ENCODE measurements at places on chromosomes 1 and 21.

- DNase-seq = no peak
These were observed 19.8 kb downstream of the SELP start for GRCh38 chr1:169610108-169610507.

DNA sequence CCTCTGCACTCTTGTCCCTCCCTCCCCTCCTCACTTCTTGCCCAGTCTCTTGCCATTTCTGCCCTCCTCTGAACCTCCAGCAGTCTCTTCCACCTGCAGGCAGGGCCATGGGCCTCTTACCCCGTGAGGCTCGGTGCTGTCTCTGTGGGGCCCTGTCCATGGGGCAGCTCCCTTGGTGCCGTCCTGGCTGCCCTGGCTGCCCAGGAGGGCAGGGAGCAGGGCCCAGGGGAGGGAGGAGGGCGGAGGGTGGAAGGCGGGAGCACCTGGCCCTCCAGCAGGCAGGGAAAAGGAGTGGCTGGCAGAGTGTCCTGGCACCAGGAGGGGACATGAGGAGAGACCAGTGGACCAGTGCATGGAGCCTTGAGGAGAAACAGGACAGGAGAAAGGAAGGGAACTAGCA lies at the start of gene RORC:
Gene RORC, minus strand, starts transcription at position 198 of the 400 bp plus-strand sequence. Its CDS starts 38 bp downstream, at position 160.
- no peak for DNase-seq

DNA sequence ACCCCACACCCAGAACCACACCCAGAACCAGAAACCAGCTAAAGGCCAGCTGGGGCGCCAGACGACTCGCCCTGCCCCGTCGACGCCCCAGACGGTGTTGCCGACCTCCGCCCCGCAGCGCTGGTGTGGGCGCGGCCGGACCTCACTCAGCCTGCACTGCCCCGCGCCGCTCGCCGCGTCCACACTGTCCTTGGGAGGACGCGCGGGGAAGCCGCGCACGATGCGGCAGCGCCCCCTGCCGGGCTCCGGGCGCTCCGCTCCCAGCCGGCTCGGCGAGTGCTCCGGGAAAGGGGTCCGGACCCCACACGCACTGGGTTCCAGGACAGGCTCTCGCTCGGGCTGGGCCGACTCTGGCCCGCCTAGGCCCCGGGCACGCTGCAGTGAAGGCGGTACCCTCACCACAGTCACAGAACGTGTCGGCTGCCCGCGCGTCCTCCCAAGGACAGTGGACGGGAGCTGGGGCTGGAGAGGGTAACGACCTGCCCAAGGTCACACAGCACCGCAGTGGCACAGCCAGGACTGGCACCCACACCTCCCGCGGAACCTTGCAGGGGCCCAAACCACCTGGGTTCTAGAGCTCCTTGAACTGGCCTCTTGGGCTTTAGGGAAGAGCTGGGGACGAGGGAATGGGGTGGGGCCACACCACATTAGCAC lies 90.2 kb downstream of the DMRTA2 start:
- DNase-seq = peak; percentile 35

DNA sequence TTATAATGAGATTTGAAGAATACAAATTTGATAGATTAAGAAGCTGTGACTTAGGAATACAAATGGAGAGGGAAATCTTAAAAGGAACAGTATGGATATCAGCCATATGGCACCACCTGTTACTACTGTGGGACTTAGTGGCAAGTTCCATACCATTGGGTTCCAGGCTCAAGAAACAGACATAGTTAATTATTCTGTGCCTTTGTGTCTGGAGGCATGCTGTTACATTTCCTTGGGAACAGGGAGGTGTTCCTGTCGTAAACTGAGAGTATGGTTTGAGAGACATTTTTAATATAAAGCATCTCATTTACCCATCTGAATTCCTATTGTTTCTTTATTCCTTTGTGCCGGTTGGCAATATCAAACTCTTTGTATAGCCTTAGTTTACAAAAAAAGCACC lies 15.2 kb downstream of the PLA2G4A start:
- no peak for DNase-seq

DNA sequence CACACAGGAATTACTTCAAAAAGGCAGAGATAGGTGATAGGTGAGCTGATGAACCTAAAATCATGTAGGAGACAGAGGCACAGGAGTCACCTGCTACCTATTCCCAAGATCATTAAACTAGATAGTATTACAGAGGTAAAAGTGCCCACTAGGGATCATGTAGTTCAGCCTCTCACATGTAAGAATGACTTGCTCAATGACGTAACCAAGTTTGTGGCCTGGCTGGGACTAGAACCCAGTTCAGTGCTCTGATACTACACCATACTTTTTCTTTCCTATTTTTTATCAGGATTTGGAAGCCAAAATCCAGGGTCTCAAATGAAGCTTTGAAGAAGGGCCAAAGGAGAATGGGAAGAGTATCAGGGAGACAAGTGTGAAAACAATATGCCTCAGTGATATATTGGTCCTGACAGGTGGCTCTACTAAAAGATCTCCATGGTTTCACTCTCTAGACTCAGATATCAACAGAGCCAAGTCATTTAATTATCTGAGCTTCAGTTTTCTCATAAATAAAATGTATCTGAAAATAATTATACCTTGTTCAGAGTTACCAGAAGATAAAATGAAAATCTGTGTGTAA lies 87.3 kb upstream of the SLFNL1 start:
- no peak for DNase-seq

GRCh38 chr1:195275710-195276109 lies 1332.5 kb downstream of the KCNT2 start:
- DNase-seq = no peak

DNA sequence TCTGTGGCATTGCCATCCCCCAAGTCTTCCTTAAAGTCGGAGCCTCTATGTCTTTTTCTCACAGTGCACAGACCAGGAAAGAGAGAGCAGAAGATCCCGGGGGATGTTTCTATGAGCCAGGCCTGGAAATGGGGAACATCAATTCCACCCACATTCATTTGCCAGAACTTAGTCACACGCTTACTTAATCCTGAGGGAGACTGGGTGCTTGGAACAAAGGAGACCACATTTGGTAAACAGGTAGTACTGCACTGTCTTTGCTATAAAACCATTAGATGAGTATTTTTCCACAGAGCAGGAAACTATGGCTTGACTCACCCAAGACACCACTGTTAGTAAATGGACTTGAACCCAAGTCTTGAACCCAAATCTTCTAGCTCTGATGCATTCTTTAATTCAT lies 60.7 kb upstream of the CTTNBP2NL start:
- DNase-seq = no peak

DNA sequence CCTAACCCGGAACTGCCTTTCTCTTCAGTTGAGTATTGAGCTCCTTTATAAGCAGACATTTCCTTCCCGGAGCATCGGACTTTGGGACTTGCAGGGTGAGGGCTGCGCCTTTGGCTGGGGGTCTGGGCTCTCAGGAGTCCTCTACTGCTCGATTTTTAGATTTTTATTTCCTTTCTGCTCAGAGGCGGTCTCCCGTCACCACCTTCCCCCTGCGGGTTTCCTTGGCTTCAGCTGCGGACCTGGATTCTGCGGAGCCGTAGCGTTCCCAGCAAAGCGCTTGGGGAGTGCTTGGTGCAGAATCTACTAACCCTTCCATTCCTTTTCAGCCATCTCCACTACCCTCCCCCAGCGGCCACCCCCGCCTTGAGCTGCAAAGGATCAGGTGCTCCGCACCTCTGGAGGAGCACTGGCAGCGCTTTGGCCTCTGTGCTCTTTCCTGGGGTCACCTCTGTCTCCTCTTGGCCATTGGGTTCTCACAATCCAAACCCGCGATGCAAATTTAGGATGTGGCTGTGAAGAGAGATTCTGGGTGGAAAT lies 3.7 kb downstream of the OLIG2 start:
- DNase-seq = no peak

- no peak for DNase-seq
These were observed at the start of gene IGSF21 for GRCh38 chr1:18107369-18108298. IGSF21 (plus strand) TSS chr1:18107798; CDS start chr1:18108129, 331 bp downstream.

DNA sequence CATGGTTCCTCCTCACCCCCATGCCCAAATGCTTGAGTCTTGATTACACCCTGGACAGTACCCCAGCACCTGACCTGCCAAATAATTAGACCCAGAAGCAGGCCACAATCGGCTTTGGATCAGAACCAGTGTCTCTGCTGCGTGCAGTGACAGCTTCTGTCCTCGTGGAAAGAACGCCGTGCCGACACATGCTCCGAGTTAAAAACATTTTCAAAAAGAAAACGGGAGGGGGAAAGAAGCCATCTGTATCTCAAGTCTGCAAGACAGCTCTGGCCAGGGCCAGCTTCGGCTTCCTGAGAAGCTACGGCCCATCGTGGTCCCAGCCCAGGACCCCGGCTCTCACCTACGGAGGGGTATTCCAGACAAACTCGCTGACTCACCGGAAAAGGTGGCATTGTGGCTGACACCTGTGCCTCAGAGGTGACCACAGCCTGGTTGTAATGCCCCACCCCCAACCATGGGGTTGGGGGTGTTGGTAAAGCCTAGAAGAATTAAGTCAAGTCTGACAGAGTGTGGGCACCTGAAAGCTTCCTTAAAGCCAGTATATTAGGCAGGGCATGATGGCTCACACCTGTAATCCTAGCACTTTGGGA lies 25.8 kb downstream of the SSBP3 start:
- DNase-seq = no peak

GRCh38 chr1:92657701-92658100 lies 127.2 kb downstream of the EVI5 start:
- DNase-seq = no peak
